ENCODE measurements at places on chromosomes 12 and 14.

DNA sequence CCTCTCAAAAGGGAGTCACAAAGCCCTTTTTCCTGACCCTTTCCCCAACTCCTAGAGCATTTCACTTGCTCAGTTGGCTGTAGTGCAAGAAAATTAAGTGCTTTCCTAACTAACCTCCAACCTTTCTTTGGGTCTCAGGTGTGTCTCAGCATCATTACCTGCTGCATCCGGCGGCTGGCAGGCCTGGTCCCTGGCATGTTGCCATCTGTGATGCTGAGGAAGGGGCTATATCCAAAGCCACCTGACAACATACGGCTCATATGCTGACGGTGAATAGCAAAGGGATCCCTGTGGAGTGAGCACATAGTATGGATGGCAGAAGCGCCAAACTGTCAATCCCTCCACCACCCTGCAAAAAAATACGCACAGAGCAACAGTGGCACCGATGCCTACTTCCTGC lies 1.2 kb downstream of the MLF2 start:
- no peak for DNase-seq

- DNase-seq = no peak
Observed at GRCh38 chr12:62520361-62520760, 53.7 kb downstream of the MON2 start.

DNA sequence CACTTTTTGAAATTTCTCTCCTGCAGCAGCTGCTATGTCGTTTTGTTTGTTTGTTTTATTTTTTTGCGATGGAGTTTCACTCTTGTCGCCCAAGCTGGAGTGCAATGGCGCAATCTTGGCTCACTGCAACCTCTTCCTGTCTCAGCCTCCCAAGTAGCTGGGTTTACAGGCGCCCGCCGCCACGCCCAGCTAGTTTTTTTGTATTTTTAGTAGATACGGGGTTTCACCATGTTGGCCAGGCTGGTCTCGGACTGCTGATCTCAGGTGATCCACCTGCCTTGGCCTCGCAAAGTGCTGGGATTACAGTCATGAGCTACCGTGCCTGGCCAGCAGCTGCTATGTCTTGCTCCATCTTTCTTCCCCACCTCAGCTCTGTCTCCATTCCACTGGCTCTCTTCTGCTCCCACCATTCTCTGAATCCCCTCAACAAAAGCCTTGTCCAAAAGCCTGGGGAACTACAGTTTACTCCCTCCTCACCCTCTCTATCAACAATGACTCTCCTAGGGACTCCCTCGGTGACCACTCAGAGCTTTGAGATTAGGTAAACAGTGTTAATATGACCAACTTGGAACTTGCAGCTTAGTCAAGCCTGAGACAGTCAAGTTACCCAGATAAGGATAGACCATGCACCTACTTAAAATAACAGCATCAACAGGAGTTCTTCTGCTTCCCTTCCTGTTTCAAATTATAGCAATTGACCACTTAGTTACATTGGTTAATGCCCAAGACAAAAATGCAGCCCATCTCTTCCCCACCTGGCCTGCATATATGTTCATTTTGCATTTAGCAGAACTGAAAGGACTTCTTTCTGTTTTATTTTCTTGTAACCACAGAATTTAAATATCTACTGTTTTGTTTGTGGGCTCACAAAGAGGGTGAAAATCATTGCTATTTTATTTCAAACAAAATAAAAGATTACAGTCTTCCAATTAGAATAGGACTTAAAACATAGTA lies 189.0 kb upstream of the AMIGO2 start:
- DNase-seq = no peak

- no peak for DNase-seq
Observed at GRCh38 chr12:101238800-101239329, 28.8 kb upstream of the SLC5A8 start.

- DNase-seq = no peak
Observed at GRCh38 chr14:102315121-102315520, 4.4 kb upstream of the ZNF839 start.

DNA sequence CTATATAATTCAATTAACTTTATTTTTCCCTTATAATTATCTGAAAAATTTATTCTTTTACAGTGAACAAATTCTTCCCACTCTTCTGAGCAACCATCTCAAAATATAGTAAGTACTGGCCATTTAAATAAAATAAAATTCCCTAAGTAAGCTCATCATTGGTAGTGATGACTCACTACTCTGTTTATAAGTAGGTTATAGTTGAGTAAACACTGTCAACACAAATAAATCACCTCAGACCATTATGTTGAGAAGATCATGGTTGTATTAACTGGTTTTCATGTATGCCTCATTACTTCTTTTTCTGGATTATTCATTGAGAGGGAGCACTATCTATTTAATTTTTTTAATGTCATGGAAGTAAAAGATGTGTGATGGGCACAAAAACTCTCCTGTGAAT lies 220.5 kb downstream of the SEC23A start:
- DNase-seq = no peak
